Breast epithelium (tissue), 4 donors: ENCODE measurements at places on chromosomes 1 and 21. TPM values are rescaled to one million over a fixed set of nuclear protein-coding genes. Genes with fewer than 3 reads are reported as not detected.

The SELL gene
- total RNA-seq, result 1.9 TPM

The CLEC20A gene
- not detected for total RNA-seq

The KLF17 gene
- total RNA-seq, result not detected

The CSMD2 gene
- total RNA-seq, result 0.33 TPM

The CENPF gene
- total RNA-seq, result 1.9 TPM

The GBP7 gene
- not detected for total RNA-seq

The ANKRD65 gene
- total RNA-seq, result 12.2 TPM

The C8A gene
- not detected for total RNA-seq

The TTC34 gene
- 0.16 TPM for total RNA-seq

The LCE3D gene
- not detected for total RNA-seq

The CD247 gene
- 2.0 TPM for total RNA-seq

The OR6N1 gene
- not detected for total RNA-seq

The PKLR gene
- total RNA-seq, result not detected

The SPRR1B gene
- not detected for total RNA-seq

The CLDN17 gene
- total RNA-seq, result not detected

The FLAD1 gene
- 27.0 TPM for total RNA-seq

The NCAM2 gene
- 2.6 TPM for total RNA-seq

The NBPF9 gene
- 19.7 TPM for total RNA-seq

The HCRTR1 gene
- total RNA-seq, result not detected

The CHML gene
- 7.5 TPM for total RNA-seq

The PGM1 gene
- total RNA-seq, result 80.1 TPM

The SLC6A17 gene
- 0.29 TPM for total RNA-seq

The LCE1A gene
- not detected for total RNA-seq

The HFM1 gene
- total RNA-seq, result 4.6 TPM

The PRAMEF2 gene
- not detected for total RNA-seq

The PCBP3 gene
- total RNA-seq, result 4.6 TPM

The SPATA45 gene
- not detected for total RNA-seq

The CYYR1 gene
- total RNA-seq, result 14.3 TPM

The BARHL2 gene
- not detected for total RNA-seq

The S100A3 gene
- total RNA-seq, result 2.2 TPM

The RAD54L gene
- total RNA-seq, result 1.8 TPM

The TMEM269 gene
- 0.16 TPM for total RNA-seq

The USP25 gene
- 52.8 TPM for total RNA-seq

The ATP6V1G3 gene
- total RNA-seq, result not detected

The SKI gene
- total RNA-seq, result 26.7 TPM

The WASF2 gene
- 43.2 TPM for total RNA-seq
